ENCODE measurements at places on chromosomes 11 and 22.
A peak's percentile ranks its signal among the peaks of the same experiment; 100 is the strongest.

- no peak for DNase-seq
Measured at GRCh38 chr22:35539910-35540594, 579 bp upstream of the RASD2 start.

GRCh38 chr11:18699848-18700261 lies 1.3 kb downstream of the TMEM86A start:
- no peak for DNase-seq

DNA sequence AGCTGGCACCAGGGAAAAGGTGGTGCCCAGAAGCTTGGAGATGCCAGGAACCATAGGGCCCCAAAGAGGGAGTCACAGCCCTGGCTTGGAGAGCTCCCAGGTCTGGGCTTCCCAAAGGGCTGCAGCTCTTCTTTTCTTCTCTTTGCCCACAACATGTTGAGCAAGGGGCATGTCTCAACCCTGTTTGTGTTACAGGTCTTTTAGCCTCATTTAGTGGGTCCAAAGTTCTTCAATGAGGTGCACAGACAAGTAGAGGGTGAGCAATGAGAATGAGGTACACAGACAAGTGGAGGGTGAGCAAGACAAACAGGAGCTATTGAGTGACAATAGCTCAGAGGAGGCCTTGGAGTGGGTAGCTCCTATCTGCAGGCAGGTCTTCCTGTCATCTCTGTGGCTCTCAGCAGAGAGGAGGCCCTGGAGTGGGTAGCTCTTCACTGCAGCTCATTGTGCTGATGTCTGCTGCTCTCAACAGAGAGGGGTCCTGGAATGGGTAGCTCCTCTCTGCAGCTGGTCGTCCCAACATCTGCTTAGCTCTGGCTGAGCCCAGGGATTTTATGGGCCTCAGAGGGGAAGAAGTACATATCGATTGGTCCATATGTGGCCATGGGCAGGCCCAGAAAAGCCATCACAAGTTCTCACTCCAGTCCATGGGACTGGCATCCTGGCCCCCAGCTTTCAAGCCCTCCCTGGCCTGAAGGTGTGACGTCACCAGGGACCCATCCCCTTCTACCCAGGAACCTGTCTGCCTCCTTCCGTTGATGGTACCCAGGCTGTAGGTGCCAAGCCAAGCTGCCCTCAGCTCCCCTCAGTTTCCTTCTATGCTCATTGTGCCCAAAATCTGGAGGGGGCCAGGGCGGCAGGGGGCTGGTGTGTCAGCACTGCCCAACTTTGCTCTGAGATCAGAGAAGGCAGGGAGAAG lies 34.9 kb downstream of the WBP2NL start:
- no peak for DNase-seq

DNA sequence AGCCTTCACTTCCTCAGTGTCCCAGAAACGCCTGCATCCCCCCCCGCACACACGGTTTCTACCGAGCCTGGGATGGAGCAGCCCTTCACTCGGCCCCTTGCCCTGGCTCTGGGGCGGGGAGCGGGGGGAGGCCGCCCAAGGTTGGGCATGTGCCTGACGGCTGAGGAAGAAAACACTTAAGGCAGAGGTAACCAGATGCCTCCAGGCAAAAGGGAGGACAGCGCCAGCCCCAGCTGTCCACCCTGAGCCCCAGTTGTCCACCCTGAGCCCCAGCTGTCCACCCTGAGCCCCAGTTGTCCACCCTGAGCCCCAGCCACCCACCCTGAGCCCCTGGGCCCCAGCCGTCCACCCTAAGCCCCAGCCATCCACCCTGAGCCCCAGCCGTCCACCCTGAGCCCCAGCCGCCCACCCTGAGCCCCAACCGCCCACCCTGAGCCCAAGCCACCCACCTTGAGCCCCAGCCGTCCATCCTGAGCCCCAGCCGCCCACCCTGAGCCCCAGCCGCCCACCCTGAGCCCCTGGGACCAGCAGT lies 3.8 kb upstream of the TTLL8 start:
- no peak for DNase-seq

DNA sequence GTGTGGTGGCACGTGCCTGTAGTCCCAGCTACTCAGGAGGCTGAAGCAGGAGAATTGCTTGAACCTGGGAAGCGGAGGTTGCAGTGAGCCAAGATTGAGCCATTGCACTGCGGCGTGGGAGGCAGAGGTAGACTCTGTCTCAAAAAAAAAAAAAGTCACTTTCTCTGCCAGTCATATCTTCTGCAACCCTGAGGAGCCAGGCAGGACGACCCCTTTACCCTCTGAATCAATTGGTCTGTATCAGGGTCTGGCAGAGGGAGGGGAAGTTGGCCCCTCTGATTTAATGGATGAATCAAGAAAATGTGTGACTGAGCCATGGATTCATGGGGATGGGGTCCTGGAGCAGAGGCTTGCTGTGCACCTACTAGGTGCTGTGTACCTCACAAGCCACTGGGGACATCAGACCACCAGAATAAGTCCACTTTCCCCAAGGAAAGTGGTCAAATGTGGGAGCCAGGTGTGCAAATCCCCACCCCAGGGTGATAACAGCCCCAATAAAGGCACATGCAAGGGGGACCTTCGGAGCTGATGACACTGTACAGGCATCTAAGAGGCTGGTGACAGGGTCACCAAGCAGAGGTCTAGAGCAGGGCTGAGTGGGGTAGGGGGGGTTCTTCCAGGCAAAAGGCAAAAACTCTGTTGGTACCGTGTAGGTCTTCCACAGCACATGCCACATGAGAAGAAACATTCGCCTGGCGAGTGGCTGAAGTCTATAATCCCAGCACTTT lies 29.0 kb downstream of the TXN2 start:
- no peak for DNase-seq

DNA sequence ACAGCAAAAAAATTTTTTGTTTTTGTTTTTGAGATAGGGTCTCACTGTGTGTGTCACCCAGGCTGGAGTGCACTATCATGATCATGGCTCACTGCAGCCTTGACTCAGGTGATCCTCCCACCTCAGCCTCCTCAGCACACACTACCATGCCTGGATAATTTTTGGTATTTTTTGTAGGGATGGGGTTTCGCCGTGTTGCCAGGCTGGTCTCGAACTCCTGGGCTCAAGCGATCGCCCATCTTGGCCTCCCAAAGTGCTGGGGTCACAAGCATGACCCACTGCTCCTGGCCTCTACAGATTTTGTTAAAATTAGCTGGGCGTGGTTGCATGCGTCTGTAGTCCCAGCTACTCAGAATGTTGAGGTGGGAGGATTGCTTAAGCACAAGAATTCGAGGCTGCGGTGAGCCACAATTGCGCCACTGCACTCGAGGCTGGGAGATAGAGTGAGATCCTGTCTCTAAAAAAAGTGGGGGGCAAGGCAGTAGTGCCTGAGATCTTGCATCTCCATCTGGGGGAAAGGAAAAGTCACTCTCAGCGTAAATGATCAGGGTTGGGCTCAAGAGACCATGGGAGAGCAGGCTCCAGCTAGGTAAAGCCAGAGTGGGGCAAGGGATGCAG lies 10.6 kb upstream of the DGKZ start:
- DNase-seq: no peak

- DNase-seq: peak; percentile 43
Measured at GRCh38 chr11:66188580-66188979, 79.9 kb upstream of the RAB1B start.

DNA sequence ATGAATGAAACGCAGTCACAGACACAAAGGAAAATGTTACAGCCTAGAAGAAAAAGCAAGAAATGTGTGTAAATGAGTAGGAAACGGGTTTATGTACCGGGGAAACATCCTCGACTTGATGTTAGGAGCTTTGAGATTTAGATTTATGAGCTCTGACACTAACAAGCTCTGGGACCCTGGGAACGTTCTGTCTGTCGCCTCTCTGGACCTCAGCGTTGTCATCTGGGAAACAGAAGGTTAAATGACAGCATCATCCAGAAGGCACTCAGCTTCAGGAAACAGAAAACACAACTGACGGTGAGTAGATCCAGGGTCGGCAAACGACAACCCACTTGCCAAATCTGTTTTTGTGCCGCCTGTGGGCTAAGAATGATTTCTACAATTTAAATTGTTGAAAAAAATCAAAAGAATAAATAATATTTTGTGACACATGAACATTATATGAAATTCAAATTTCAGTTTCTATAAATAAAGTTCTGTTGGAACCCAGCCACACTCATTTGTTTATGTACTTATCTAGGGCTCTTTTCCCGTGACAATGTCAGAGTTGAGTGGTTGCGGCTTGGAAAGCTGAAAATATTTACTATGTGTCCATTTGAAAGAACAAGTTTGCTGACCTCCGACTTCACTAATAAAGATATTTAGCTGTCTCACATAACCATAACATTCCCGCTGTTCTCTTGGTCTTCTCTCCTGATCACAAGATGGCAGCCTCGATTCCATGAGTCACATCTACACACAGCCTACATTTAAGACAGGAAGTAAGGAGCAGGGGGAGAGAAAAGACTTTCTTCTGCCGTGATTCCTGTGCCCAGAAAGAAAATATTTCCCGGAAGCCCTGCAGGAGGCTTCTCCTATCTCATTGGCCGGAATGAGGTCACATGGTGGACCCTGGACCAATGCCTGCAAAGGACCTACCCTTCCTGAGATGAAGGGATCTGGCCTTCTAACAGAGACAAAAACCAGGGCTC lies 47.1 kb upstream of the SYT13 start:
- peak; percentile 17 for DNase-seq

GRCh38 chr11:78161962-78162371 lies 22.5 kb upstream of the ALG8 start:
- DNase-seq: no peak

- DNase-seq: no peak
Measured at GRCh38 chr11:103035216-103035615, 56.7 kb downstream of the DCUN1D5 start.

DNA sequence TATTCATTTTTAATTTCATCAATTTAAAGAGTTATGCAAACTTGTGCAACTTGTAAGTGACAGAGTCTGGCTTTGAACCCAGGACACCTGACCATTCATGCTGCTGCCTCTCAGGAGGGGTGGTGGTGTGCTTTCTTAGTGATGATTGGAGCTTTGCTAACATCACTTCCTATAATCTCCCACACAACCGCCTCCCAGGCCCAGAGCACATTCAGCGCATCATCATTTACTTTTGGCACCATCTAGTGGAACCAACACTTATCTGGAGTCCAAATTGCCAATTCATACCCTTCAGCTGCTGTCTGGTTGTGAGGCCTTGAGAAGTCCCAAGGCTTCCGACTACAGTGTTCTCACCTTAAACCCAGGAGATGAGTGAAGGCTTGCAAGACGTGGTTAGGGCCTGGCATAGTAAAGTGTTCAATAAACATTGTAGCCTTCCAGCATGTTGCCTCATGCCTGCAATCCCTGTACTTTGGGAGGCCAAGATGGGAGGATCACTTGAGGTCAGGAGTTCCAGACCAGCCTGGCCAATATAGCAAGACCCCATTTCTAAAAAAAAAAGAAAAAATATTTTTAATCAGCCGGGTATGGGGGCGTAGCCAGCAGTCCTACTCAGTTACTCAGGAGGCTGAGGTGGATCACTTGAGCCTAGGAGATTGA lies 1.1 kb upstream of the TTLL1 start:
- DNase-seq: peak; percentile 71

DNA sequence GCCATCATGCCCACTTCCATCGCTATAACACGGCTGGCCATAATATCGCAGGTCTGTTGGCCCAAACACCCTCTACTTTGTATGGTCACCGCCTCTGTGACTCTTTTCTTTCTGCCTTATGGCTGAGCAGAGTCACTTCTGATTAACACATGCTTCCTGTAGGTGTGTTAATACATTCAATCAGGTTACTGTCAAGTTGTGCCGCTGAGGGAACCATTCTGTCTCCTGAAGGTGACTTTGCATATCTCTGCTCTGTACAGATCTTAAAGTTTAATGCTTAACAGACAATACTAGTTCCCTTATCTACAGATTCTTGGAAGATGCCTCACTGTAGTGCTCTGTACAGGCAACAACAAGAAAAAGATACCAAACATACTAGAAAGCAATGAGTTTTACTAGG lies 393.1 kb downstream of the CADM1 start:
- no peak for DNase-seq

- no peak for DNase-seq
Measured at GRCh38 chr22:36144886-36145541, 15.5 kb downstream of the APOL3 start.

GRCh38 chr11:130413405-130414106 lies 14.9 kb downstream of the ADAMTS8 start:
- DNase-seq: peak; percentile 47

GRCh38 chr11:17770048-17770652 lies 35.6 kb downstream of the KCNC1 start:
- no peak for DNase-seq

GRCh38 chr22:41487037-41487935 lies 18.4 kb downstream of the ACO2 start:
- DNase-seq: no peak

GRCh38 chr11:954392-955153 lies 28.9 kb downstream of the AP2A2 start:
- DNase-seq: no peak

DNA sequence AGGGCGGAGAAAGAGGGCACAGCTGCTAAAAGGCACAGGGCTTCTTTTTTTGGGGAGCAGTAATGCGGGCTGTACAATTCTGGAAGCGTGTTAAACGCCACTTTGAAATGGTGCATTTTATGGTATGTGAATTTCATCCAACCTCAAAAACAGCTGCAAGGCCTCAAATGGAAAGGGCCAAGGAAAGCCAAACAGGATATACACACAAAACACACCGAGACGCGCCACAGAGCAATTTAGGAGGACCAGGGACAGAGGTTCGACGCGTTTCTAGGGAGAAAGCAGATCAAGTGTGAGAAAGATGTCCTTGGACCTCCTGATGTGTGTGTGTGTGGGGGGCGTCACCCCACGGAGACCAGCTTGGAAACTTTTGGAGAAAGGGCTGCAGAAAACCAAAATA lies 31.1 kb downstream of the TSPAN4 start:
- no peak for DNase-seq

DNA sequence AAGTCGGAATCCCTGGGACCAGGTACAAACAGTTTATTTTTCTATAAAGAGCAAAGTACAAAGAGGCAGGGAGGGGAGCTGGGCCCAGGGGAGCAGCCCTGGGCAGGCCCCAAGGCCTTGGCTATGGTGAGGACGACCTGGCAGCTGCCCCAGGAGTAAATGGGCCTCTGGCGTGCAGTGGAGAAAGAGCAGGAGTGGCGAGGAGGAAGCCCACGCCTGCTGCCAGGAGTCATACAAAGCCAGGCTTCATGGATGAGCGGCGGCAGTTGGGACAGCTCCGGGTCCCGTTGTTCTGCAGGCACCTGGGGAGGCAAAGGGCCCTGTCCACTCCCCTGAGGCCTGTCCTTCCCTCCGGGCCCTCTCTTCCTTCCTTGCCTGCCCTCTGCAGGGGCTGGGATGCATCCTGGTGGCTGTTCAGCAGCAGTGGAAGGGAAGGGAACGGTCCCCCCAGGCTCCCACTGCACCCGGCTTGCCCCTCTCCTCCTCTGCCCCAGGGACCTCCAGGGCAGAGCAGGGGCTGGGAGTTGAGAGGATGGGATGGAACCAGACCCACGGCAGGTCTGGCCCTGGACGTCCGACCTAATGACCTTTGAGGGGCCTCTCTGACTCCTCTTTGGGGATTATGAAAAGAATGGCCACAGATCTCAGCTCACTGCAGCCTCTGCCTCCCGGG lies 11.1 kb downstream of the RAPSN start:
- DNase-seq: no peak

All from non-pigmented ciliary epithelial cell (primary cell).